Amygdala (tissue), 56 donors: ENCODE measurements at places on chromosomes 13 and 19.

GRCh38 chr19:852136-853013 is at the start of gene ELANE:
TSS of gene ELANE (plus strand) at chr19:852303. CDS start at chr19:852329, 26 bp downstream.
- DNase-seq: no peak

DNA sequence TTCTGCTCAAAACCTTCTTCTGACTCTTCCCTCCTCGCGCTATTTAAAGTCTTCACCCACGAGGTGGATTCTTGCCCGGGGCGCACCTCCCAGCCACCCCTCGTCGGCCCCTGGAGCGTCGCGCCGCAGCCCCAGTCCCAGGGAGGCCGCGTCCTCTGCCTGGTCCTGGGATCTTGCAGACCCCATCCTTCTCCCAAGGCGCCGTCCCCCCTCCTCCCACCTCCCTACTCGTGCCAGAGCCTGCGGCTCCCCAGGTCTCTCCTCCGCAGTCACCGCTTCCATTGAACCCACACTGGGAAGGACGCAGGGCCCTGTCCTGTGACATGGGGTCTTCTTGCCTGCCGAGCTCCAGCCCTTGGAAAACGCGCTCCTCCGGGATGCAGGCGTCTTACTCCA is 486 bp downstream of the ZNF808 start:
- no peak for DNase-seq

GRCh38 chr19:35266520-35267352 is 2.0 kb upstream of the USF2 start:
- no peak for DNase-seq

DNA sequence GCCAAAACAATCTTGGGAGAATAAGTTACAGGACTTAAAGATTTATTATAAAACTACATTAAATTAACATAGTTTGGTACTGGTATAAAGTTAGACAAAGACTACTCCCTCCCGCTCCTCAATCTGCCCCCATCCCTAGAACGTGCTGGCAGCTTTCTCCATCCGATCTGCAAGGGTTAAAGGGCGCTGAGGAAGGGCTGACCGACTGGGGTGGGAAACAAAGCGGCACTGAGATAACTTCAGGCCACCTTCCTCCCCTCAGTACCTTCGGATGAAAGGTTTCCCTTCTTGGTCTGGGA is 790 bp upstream of the SUGT1 start:
- no peak for DNase-seq

DNA sequence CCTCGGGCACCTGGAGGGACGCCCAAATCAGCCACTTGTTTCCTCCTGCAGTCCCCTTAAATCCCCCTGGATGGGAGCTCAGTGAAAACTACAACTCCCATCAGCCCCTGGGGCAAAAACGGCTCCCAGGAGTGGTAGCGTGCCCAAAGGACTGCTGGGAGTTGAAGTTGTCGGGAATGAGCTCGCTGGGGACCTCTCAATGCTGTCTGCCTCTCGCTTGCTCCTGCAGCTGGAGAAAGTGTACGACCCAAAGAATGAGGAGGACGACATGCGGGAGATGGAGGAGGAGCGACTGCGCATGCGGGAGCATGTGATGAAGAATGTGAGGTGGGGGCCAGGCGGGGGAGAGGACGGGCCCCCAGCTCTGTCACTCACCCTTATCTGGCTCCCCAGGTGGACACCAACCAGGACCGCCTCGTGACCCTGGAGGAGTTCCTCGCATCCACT is 14.7 kb upstream of the DHDH start:
- DNase-seq: no peak

DNA sequence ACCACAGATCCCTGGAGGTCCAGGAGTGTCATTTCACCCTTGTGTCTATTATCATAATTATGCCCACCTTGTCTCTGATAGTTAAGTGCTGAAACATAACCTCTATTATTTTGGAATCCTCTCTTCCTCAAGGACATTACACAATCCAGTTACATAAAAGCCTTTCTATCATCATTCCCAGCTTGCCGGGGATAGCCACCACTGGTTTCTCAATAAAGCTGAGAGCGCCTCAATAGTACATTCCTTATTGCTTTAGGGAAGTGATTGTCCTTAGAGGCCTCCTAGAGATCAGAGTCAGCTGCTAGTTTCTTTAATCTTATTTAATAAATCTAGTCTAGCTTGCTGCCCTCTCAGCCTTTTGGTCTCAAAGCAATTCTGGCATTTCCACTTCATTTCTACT is 490.0 kb upstream of the ATXN8OS start:
- DNase-seq: no peak

GRCh38 chr19:29815231-29815630 is 3.4 kb downstream of the CCNE1 start:
- DNase-seq: no peak

GRCh38 chr19:1037621-1038064 is 2.3 kb upstream of the ABCA7 start:
- no peak for DNase-seq

DNA sequence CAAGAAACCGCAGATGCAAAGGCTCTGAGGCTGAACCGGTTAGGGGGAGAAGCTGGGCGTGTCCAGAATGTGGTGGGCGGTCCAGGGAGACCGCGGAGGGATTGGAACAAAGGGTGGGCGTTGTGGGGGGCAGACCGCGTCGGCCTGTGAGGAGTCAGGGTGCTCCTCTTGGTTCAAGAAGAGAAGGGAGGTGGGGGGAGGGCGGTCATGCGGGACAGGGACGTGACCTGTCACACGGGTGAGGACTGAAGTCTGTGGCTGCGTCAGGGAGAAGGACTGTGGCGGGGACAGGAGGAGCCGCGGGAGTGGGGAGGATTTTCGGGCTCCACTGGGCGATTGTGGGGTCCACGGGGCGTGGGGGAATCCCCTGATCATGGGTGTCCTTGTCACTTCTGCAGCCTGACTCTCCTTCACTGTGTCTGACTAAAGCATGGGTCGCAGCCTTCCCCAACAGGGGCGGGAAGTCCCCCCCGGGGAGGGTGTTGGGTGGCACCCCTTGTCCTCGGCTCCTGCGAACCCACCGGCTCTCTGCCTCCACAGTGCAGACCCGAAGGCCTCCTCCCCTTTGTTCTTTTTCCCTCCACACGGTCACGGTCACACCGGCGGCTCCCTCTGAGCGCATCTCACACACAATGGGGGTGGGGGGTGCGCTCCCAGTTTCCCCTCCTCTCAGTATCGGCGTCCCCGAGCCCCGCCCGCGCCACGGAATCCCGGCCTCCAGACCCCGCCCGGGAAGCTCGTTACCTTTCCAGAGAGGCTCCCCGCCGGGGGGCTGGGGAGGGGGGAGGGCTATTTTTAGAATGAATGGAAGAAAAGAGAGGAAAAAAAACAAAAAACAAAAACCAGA is 16.4 kb upstream of the KCNN1 start:
- DNase-seq: no peak

GRCh38 chr19:44947041-44947581 is 1.3 kb downstream of the APOC2 start:
- no peak for DNase-seq

DNA sequence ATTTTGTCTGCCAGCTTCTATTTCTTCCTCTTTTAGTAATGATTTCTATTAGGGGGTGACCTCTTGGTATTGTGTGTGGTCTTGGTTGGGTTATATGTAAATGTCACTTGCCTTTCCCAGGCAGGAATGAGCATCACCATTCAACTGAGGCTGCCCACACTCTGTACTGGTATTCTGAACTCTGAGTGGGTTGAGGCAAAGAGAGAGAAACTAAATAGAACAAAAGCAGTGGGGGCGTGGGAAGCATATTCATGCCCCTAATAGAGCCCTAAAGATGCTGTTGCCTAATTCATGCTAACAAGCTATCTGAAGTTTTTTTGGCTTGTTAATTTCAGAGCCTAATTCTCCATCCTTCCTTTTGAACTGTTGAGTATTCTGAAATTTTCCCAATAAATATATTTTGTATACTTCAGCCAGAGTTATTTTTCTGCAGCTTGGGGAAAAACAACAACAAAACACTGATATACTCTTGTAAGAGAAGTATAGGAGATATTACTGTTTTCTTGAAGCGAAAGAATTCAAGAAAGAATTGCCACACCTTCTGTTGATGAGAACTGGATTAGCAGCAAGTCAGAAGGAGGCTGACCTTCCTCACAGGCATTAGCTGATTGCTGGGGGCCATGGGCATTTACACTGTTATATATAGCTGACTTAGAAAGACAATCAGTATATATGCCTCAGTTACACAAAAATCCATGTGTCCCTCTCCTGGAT is 315.8 kb upstream of the KLF12 start:
- no peak for DNase-seq

DNA sequence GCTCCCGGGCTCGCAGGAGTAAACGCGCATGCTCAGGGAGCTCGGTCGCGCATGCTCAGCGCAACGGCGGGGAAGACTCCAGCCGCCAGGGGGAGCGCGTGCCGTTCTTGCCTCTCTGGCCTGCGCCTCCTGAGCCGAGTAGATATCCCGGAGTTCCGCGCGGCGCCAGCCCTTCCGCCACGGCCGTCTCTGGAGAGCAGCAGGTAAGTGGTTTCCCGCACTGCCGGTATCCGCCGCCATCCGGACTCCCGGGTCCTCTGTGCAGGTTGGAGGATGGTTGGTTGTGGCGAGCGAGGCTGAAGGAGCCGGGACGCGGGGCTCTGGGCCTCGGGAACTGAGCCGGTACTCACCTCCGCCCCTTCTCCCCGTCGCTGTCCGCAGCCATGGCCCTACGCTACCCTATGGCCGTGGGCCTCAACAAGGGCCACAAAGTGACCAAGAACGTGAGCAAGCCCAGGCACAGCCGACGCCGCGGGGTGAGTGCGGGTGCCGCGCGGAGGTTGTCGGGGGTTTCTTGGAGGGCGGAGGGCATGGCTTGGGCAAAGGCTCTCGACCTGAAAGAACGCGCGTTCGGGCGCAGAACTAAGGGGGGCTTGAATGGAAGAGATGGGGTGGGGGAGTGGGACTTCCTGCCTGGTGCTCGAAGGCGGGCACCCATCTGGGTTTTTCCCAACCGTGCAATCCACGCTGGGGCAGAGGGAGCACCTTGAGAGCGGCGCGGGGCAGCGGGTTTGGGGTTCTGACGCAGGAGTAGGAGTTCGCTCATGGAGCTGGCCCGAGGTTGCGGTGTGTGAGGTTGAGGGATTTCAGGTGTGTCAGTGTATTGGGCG is at the start of gene RPL36:
RPL36 (plus strand) TSS at position 171 of the 830 bp plus-strand sequence; CDS start at position 384, 213 bp downstream.
- DNase-seq: peak; percentile 96

DNA sequence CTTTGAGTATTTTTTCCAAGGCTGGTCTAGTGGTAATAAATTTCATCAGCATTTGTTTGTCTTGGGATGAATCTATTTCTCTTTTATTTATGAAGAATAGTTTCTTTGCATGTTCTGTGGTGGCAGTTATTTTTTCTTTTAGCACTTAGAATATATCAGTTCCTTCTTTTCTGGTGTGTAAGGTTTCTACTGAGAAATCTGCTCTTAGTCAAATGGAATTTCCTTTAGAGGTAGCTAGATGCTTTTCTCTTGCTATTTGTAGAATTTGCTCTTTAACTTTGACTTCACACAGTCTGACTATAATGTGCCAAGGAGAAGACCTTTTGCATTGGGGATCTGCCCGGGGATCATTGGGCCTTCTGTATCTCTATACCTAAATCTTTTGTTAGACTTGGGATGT is 4.1 kb upstream of the SIGLEC6 start:
- DNase-seq: no peak

DNA sequence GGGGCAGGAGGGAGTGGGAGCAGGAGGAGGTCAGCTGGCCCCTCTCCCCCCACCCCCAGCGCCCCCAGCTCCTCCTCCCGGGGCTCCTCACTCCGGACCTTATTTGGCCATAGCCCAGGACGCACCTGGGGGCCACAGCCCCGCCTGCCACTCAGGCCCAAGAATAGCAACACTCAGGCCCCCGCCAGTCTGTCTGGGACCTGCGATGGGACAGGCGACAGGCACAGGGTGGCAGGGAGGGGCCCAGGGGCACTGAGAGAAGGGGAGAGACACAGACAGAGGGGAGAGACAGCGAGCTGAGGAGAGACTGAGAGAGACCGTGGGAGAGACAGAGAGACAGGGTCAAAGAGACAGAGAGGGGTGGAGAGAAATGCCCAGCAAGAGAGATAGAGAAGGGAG is 10.2 kb downstream of the JOSD2 start:
- DNase-seq: no peak

DNA sequence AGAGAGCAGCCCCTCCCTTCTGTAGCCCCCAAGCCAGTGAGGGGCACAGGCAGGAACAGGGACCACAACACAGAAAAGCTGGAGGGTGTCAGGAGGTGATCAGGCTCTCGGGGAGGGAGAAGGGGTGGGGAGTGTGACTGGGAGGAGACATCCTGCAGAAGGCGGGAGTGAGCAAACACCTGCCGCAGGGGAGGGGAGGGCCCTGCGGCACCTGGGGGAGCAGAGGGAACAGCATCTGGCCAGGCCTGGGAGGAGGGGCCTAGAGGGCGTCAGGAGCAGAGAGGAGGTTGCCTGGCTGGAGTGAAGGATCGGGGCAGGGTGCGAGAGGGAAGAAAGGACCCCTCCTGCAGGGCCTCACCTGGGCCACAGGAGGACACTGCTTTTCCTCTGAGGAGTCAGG is 4.2 kb downstream of the KLK3 start:
- no peak for DNase-seq

- DNase-seq: no peak
Observed at GRCh38 chr13:94169454-94170144, 309.9 kb downstream of the DCT start.

DNA sequence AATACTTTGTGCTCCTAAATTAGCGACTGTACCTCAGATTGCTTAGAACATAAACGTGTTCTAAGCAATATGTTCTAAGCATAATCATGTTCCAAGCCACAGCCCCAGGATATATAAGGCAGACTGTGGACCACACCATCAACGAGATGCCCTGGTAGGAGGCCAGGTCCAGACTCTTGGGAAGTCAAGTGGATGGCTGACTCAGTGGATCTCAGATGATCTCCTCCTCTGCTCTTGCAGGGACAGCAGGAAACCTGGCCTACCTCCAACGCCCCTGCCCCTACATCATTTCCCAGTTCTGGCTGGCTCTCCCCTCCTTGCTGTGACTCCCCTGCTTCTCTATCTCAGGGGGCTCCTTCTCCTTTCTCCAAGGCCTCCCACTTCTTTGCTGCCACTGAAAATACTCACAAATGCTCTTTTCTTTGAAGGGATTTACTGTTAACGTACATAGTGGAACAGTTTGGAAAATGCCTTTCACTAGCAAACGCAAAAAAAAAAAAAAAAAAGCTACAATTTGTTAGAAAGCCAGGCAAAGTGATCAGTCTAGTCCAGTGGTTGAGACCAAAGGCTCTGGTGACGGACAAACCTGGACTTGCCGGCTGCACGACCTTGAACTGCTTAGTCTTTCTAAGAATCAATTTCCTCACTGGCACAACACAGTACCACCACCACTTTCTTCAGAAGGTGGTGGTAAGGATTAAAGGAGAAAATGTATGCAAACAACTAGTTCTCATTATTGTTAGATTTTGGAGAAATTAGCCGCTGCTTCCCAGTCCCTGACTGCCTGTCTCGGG is 3.0 kb downstream of the TMTC4 start:
- no peak for DNase-seq

- DNase-seq: no peak
Observed at GRCh38 chr19:8054169-8054568, 1.6 kb downstream of the CCL25 start.

DNA sequence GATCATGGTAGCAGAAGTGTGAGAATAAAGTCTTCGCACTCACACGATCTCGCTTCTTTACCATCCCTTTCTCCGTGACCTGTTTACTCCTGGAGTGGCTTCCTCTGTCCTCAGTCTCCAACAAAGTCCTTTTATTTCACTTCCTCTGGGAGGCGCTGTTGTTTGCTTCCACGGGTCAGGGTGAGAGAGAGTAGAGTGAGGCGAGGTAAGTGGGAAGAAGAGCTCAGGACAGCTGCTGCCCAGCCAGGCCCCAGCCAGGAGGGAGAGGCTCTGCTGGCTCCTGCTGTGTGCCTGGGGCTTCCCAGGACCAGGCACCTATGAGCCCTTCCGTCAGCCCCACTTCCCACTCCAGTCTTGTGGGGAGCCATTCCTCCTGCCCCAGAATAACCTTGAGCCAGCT is 242.1 kb downstream of the FGF9 start:
- no peak for DNase-seq
